ENCODE measurements at places on chromosomes 7 and 10.

- DNase-seq: no peak
Observed at GRCh38 chr7:72015136-72015535, 397.0 kb downstream of the CALN1 start.

DNA sequence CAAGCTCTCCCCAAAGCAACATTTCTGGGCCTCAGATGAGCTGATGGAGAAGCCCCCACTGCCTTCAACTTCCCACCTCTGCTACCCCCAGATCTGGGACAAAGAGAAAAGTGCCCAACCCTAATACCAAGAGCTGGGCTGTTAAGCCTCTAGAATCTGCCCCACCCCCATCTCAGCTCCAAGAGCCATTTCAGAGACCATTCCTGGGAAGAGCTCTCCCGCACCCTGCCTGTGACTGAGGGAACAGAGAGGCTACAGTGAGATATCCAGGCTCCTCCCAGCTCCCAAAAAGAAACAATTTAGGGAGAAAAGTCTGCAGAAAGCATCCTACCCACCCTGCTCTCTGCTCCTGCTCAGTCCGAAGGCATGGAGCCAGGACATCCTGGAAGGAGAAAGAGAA lies 2.5 kb upstream of the KCNH2 start:
- DNase-seq: no peak

DNA sequence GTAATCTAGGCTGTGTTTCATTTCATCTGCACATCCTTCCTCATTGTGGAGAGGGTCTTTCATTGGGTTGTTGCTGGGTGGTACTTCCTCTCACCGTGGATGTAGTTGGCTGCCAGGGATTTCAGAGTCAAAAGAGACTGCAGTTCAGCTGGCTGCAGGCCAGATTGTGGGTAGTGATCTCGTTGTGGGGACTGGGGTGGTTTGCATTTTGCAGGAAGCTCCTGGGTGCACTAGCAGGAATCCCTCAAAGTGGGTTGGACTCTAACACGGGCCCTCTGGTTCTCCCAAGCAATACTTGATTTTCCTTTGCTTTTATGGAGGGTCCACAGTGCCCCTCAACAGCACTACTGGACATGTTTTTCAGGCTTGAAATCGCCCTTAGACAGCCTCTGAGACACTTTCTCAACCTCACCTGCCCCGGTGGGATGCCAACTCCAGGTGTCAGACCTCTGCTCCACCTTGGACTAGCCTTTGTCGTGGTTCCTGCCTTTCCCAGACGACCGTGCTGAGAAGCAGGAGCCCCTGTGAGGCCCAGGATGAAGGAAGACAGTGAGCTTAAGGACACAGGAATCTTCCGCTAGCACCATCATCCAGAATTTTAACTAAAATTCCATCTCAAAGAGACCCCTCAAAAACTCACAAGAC lies 23.9 kb upstream of the ZNF273 start:
- DNase-seq: no peak

DNA sequence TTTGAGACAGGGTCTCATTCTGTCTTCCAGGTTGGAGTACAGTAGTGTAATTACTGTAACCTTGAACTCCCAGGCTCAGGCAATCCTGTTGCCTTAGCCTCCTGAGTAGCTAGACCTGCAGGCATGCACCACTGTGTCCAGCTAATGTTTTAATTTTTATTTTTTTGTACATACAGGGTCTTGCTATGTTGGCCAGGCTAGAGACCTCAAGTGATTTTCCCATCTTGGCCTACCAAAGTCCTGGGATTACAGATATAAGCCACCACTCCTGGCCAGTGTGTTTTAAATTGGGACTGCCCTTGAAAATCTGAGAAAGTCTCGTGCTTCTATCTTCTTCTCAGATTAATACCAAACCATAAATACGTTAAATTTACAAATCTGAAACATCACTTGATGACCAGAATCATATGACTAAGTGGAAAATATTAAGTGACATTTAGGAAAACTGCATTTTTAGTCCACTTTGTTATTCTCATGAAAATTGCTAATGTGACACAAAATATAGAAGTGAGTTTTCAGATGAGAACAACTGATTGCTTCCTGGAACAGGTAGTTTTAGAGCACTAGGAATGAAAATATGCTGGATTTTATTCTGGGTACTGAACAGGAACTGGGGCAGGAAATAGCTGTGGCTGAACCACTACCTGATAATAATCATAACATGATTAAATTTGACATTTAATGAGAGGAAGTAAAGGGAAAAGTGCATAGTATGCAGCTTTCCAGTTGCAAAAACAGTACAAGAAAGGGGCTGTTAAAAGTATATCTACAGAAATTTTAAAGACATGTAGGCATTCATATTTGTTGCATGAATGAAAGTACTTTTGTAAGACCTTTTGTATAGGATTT lies 4.2 kb downstream of the PHTF2 start:
- DNase-seq: no peak

- DNase-seq: no peak
Observed at GRCh38 chr10:44853148-44853734, 57.9 kb upstream of the TMEM72 start.

- DNase-seq: no peak
Observed at GRCh38 chr10:126097558-126098225, 201.3 kb downstream of the FANK1 start.

DNA sequence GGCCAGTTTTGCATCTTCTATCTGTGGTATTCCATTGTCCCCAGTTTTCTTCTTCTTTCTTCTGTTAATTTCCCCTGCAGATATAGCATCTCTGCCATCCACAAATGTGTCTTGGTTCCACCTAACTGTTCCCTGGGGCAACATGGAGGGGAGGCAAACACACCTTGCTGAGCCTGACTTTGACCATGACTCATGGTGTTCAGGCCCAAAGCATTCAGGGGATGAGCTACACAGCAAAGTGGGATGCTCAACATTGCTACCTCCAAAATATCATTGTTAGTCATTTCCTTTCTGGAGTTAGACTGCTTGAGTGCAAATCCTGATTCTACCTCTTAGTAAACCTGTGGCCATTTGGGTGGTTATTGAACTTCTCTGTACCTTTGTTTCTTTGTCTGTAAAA lies 542.7 kb downstream of the LRMDA start:
- DNase-seq: no peak

DNA sequence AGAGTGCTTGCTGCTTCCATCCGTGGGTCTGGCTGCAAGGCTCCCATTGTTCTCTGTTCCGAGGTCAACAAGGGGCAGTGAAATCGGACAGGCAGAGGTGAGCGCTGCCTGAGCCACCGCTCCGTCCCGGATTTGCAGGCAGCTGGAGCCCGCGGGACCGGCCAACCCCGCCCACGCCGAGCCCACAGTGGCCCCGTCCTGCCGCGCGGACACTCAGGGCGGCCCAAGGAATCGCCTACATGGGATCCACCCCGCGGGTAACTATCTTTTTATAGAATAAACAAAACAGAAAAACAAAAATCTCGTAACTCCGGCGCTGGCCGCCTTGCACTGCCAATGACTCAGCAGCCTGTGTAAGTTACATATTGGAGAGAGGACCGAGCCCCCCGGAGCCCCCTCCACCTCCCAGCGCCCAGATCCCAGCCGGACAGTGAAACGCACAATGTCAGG lies 1.9 kb downstream of the BNIP3 start:
- DNase-seq: no peak

DNA sequence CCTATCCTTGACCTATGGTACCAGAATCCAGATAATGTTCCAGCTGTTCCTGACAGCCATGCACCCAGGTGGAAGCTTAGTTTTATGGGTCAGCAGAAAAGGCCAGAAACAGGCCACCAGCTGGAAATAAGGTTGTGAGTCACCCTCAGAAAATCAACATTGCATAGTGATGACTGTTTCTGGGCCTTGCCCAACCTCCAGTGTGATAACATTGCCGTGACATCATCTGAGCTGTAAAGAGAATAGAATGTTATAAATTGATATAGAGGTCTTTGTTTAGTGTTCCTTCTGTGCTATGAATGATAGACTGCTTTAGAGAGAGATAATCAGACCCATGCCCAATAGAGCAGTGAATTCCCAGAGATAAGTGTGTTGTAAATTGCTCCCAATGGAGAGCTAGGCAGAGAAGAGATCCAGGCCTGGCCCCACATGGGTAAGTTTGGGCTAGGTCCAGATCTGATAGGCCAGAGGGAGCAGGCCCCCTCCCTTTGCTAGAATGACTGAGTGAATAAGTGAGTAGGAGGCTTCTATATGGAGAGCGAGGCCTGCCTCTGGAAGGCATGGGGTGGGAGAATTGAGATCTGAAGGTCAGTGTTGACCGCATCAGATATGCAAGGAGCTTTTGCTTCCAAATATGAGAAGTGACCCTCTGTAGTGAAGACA lies 14.2 kb upstream of the HPS1 start:
- no peak for DNase-seq

DNA sequence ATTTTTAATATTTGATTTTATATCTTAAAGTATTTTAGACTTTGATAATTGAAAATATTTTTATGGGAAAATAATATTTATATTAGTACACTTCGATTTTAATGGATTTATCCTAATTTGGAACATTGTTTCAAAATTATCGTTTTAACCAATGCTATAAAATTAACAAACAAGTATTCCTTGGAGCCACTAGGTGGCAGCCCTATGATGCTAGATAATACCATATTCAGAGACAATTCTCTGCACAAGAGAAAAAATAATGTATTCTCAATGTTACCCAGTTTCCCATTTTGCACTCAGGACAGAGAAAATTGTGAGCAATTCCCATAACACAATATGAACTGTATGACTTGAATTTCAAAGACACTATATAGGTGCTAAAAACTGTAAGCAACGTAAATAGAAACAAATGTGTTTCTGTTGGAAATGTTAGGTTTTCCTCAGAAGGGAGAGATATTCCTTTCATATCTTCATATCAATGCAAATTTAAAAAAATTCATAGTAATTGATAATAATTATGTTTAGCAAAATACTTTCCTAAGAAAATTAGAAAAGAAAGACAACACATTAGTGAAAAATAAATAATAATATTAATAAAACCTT lies 237.8 kb downstream of the SEMA3E start:
- DNase-seq: no peak

DNA sequence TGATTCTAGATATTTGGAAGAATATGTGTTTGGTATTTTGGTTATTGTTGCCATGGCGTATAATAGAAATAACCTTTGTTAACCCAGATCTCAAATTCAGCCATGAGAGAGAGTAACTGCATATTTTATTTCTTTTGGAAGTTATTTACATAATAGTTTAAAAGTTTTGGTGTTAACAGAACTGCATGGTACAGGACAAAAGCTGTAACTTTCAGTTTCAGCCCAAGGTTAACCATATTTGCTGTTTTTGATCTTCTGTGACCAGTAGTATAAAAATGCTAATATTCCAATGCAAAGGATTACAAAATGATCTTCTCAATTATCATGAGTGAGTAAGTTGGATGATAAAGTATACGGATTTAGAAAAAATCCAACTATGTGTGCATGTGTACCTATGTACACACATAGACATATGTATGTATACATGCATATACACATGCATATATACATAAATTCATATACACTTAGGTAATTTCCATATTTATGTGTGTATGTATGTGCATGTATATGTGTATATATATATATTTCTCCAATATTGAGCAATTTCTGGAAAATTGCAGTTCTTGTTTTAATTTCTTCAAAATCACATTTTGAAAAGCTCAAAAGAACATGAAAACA lies 38.0 kb upstream of the PIP4K2A start:
- DNase-seq: no peak

- DNase-seq: no peak
Observed at GRCh38 chr10:102773986-102774385, 30.2 kb downstream of the WBP1L start.

DNA sequence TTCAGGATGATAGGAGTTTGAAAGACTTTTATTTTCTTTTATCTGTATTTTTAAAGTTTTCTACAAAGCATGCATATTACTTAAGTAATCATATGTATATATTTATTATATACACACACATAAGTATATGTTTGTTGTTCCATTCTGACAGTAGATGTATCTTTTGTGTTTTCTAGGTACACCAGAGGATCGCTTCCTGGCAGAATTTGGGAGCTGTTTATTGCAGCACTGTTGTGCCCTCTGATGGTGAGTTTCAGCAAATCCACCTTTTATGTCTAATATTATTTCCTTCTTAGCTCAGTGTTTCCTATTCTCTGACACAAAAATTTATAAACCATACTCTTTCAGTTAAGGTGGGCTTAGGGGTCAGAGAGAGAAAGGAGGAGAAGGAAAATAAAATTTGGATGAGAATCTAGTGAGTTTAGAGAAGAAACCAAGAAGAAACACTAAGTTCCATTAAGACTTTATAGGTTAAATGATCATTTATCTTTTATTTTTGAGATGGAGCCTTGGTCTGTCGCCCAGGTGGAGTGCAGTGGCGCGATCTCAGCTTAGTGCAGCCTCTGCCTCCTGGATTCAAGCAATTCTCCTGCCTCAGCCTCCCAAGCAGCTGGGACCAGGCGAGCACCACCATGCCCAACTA lies 59.2 kb upstream of the OIT3 start:
- DNase-seq: no peak

GRCh38 chr7:3063016-3063753 lies 19.5 kb upstream of the CARD11 start:
- DNase-seq: no peak

GRCh38 chr7:15795393-15795792 lies 108.9 kb upstream of the MEOX2 start:
- DNase-seq: no peak

DNA sequence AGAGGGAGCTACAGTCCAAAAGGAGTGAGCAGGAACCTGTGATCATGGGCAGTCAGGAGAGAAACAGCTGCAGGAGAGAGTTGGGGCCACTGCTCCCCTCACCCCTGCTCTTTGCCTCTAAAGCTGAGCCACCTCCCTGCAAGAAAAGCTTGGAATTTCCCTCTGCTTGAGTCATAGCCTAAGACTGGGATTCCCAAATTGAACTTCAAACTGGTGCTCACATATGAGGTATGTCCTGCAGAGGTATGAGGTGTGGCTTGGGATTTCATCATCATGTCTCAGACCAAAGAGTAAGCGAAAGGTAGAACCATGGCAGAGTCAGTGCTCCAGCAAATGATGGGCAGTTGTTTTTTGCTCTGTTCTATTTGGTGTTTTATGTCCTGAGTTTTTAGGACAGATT lies 237.1 kb upstream of the NRP1 start:
- DNase-seq: no peak

DNA sequence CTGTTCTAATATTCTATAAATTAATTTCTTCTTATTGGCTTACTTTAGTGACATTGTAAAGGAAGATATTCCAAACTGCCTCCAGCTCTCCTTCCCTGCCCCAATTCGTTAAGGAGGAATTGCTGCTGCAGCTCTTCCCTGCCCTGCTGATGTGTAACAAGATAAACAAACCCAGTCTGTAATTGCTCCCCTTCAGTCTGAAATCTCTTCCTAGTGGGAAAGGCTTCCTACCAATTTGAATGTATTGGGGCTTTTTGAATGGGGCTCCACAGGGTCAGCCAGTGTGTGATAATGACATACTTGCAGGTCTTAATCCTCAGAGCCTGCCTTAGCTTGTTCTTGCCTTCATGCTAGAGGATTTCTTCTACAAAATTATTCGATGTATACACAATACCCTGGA lies 849.9 kb upstream of the GHITM start:
- DNase-seq: no peak

DNA sequence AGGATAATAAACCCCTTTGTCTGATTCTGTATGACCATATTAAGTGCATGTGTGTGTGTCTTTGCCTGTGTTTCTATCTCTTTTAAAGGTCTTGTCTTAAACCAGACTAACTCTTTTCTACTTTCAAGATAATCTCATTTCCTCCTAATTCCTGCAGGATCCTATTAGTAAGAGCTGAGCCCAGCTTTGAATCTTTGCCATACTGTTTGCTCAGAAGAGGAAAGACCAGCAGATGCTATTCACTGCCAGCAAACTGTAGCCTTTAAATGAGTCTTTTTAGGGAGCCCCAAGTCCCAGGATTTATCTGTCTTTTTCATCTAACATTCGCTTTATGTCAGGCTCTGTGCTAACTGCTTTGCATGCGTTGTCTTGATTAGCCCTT lies 2.9 kb downstream of the GPR158 start:
- no peak for DNase-seq

Measured in NCI-H1417 treated with DMSO at 0.1 percent for 48 hours (cell line).